ENCODE measurements at places on chromosomes 5 and 9.

- no peak for DNase-seq
Observed at GRCh38 chr5:2263763-2264162, 381.0 kb upstream of the IRX4 start.

- DNase-seq: no peak
Observed at GRCh38 chr5:148746826-148747535, 79.4 kb upstream of the ADRB2 start.

DNA sequence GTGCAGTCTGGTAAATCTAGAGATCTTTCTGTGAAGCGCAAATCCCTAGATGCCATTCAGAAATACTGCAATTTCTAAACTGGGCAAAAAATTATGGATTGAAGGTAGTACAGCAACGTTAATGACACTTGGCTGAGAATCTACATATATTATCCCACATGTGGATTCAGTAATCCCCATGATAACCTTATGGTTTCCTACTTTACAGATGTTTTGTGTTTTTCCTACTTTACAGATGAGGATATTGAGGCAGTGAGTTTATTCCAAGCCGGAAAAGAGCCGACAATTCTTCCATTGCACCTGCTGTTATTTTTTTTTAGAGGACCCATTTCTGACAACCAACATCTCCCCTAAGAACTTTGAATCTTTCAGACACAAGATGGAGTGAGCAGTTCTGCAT, 796.5 kb downstream of the CDH12 start:
- DNase-seq: no peak

- no peak for DNase-seq
Observed at GRCh38 chr5:95181644-95182043, 103.2 kb downstream of the MCTP1 start.

GRCh38 chr5:16025681-16026080, 153.9 kb downstream of the MARCHF11 start:
- no peak for DNase-seq

DNA sequence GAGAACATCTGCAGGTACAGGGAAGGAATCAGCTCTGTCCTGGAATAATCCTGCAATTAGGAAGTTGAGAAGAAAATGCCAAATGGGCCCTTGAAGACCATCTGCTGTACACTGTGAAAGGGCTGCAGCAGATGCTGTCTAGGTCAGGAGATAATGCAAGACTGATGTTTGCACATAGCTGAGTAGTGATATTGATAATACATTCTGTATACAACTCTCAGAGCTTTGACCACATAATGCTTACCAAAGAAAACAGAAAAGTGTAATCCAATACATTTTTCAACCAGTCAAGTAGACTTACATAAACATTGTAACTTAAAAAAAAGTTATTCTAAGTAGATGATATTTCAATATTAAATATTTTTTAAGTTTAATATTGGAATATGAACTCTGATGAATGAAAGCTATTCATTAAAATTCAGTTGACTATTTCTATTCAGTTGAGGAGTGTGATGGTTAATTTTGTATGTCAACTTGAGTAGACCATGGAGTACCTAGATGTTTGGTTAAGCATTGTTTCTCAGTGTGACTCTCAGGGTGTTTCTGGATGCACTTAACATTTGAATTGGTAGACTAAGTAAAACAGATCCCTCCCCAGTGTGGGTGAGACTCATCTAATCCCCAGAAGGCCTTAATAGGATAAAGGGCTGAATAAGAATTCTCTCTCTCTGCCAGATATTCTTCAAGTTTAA, 380.1 kb upstream of the PRR16 start:
- DNase-seq: peak; percentile 65

DNA sequence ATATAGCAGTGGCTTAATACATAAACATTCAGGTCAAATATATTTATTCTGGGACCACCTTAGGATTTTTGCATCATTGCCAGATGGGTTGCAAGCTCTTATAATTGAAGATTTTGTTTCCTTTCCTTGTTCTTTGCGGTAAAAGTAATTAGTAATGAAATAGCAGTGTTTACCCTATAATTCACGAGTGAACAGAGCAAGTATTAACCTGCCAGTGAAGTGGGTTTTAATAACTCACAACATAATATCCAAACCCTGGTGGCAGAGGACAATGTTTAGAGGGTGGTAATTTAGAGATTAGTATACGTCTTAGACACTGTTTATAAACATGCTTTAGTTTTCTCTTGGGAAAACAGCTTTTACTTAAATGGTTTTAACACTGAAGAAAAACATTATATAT, 11.8 kb downstream of the ARL14EPL start:
- DNase-seq: no peak

DNA sequence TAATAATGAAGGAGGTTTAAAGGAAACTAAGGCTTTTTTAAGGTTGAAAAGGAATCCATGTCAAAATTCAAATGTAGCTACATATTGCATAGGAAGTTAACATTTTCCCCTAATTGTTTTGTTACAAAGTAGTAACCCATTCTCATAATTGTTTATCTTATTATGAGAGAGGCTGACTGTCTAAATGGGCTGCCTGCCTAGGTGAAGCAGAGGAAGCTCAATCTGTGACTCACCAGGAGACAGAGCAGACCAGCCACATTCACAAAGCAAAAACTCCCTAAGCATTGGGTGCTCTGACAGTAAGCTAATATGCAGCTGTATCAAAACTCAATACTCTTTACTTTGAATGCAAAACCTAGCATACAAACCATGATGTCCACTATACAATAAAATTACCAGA, 208.5 kb downstream of the ROR2 start:
- no peak for DNase-seq

GRCh38 chr9:133890583-133890982, 101.5 kb downstream of the VAV2 start:
- DNase-seq: no peak

GRCh38 chr5:168656633-168657032, 77.5 kb upstream of the PANK3 start:
- no peak for DNase-seq

DNA sequence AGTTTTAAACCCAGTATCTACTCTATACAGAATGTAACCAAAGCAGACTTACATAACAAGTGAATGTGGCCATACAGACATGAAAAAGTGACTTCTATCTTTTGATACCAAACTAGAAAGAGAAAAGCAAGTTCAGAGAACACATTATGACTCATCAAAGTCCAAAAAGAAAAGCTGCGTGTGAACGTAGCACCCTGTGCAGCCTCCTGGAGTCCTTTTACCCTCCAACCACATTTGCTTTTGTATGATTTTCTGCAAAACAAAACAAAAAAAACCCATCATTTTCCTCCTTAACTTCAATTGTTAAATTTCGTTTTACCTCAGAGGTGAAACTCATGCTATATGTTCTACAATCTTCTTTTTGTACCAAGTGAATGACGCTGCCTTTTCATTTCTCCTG, 2.8 kb upstream of the SMARCA2 start:
- DNase-seq: no peak

GRCh38 chr9:112104401-112104800, 70.7 kb downstream of the SUSD1 start:
- DNase-seq: no peak

DNA sequence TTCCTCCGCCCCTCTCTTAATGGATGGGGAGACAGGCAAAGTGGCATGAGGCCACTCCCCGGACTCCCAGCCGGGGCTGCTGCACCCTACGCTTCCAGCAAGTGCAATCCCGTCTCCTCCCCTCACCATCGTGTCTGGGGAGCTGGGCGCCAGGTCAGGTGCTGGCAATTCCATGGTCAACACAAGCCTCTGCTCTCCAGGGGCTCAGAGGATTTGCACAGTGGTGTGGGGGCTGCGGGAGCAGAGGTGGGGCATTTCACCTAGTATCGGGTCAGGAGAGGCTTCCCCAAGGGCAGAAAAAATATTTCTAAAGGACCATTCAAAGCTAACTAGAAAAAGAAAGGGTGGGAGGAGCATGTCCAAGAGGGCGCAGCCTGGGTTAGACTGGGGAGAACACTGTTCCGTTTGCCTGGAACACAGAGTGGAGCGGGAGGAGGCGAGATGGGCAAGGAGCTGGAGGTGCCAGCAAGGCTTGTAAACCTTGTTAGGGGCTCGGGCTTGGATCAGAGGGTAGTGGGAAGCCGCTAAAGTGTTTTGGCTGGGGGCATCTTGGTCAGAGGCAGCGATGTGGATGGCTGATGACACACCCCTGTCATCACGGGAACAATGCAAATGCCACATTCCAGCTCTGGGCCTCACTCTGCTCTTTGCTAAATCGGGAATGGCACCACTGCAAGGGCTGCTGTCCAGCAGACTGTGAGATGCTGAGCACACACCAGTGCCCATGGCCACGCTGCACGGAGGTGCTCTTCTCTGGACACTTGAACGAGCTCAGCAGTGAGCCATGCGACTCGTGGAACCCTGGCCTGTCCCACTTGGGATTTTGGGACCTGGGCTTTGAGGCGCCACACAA, 191.7 kb downstream of the CDK5RAP2 start:
- no peak for DNase-seq

DNA sequence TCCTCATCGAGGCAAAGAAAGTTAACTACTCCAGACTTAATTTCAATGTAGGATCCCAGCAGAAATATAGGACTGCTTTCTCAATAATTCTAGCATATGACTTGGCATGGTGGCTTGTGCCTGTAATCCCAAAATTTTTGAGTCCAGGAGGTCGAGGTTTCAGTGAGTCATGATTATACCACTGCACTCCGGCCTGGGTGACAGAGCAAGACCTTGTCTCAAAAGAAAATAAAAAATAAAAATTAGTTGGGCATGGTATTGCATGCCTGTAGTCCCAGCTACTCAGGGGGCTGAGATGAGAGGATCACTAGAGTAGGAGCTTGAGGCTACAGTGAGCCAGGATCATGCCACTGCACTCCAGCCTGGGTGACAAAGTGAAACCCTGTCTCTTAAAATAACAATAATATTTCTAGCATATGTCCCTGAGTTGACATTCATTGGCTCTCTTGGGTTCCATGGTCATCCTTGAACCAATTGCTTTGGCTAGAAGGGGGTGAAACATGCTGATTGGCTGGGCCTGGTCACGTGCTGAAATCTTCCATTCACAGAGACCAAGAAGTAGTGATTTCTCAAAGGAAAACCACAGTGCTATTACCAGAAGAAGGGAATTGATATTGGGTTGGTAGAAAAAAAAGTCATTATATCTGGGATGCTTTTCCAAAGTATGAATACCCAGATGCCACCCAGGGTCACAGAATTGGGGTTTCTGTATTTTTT, 31.6 kb upstream of the GARNL3 start:
- DNase-seq: no peak

GRCh38 chr5:1673042-1673677, 126.5 kb downstream of the MRPL36 start:
- DNase-seq: peak; percentile 9

GRCh38 chr9:127846443-127847177, 7.8 kb downstream of the ENG start:
- peak; percentile 81 for DNase-seq

GRCh38 chr5:128470663-128471062, 67.4 kb downstream of the FBN2 start:
- no peak for DNase-seq

- no peak for DNase-seq
Observed at GRCh38 chr5:87785554-87786335, 373.0 kb upstream of the CCNH start.

- DNase-seq: peak; percentile 61
Observed at GRCh38 chr9:130498298-130498917, 53.6 kb downstream of the ASS1 start.

DNA sequence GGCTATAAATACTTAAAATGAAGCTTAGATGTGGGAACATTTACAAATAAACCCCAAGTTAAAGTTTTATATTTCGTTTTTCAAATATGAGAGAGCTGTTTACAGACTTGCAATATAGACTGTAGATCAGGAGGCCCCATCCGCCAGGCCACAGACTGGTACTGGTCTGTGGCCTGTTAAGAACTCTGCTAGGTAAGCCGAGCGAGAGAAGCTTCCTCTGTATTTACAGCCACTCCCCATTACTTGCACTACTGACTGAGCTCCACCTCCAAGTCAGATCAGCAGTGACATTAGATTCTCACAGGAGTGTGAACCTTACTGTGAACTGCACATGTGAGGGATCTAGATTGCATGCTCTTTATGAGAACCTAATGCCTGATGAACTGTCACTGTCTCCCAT, 561.4 kb upstream of the FAM174A start:
- peak; percentile 58 for DNase-seq

DNA sequence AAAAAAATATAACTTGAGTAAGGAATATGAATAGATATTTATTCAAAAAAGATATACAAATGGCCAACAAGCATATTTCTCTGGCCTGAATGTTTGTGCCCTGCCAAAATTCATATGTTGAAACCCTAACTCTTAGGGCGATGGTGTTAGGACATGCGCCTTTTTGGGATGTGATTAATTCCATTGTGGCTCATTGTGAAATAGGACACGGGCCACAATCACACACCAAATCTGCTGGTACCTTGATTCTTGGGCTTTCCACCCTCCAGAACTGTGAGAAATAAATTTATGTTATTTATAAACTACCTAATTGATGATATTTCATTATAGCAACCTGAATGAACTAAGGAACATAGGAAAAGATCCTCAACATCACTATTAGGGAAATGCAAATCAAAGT, 5.7 kb upstream of the IFNA21 start:
- DNase-seq: no peak

DNA sequence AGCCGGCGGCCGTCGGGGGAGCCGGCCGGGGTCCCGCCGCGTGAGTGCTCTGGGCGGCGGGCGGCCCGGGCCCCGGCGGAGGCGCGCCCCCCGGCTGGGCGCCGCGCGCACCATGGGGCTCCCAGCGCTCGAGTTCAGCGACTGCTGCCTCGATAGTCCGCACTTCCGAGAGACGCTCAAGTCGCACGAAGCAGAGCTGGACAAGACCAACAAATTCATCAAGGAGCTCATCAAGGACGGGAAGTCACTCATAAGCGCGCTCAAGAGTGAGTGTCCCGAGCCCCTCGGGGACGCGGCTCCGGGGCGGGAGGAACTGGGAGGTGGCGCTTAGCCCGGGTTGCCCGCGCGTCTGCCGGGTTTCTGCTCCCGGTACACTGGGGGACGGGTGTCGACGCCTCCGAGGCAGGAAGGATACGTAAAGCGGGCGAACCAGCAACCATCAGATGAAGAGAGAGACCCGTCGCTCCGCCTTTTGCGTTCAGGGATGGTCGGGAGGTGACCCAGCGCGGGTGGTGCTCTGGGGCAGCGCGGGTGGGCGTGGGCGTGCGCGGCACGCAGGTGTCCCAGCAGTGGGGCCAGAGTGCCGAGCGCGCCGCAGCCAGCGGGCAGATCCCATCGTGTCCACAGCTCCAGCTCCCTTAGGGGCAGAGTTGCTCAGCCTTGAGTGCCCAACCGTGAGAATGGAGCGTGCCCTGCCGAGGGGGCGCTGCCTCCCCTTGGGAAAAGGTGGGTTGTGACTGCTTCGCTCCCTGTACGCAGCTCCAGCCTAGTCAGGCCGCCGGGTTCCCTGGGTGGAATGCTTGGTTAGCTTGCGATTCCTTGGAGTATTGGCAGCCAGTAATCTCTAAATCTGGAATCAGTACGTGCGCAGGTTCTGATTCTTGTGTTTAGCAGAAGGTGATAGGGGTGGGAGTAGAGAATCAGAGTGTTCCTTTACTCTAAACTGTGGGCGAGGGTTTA, 753 bp downstream of the ARHGAP26 start:
- DNase-seq: peak; percentile 49

- no peak for DNase-seq
Observed at GRCh38 chr5:43010935-43011315, 29.2 kb downstream of the ANXA2R start.
